Skin of body (tissue), 3 donors: ENCODE measurements at places on chromosomes 5 and 9. TPM values are rescaled to one million over a fixed set of nuclear protein-coding genes. Genes with fewer than 3 reads are reported as not detected.

The EFNA5 gene
- 20.8 TPM for total RNA-seq

The ACSL6 gene
- 3.7 TPM for total RNA-seq

The LECT2 gene
- not detected for total RNA-seq

The SPINK1 gene
- total RNA-seq = not detected

The C8G gene
- total RNA-seq = not detected

The C9 gene
- total RNA-seq = 0.10 TPM

The ENDOG gene
- total RNA-seq = 7.0 TPM

The LPAR1 gene
- 47.3 TPM for total RNA-seq

The SPINK7 gene
- total RNA-seq = 0.59 TPM

The TXNDC8 gene
- total RNA-seq = not detected

The SUSD3 gene
- total RNA-seq = 3.0 TPM

The PDE4D gene
- total RNA-seq = 39.7 TPM

The ARID3C gene
- total RNA-seq = not detected

The DMRT3 gene
- not detected for total RNA-seq

The RMI1 gene
- total RNA-seq = 9.4 TPM

The FGD3 gene
- 5.9 TPM for total RNA-seq

The CORO2A gene
- total RNA-seq = 2.3 TPM

- DNase-seq = no peak
Measured at GRCh38 chr5:57207681-57208080, 33.8 kb downstream of the GPBP1 start.

- no peak for DNase-seq
Measured at GRCh38 chr5:7678030-7678429, 172.9 kb downstream of the CFAP90 start.

- no peak for DNase-seq
Measured at GRCh38 chr5:104016646-104017045, 454.1 kb upstream of the NUDT12 start.

DNA sequence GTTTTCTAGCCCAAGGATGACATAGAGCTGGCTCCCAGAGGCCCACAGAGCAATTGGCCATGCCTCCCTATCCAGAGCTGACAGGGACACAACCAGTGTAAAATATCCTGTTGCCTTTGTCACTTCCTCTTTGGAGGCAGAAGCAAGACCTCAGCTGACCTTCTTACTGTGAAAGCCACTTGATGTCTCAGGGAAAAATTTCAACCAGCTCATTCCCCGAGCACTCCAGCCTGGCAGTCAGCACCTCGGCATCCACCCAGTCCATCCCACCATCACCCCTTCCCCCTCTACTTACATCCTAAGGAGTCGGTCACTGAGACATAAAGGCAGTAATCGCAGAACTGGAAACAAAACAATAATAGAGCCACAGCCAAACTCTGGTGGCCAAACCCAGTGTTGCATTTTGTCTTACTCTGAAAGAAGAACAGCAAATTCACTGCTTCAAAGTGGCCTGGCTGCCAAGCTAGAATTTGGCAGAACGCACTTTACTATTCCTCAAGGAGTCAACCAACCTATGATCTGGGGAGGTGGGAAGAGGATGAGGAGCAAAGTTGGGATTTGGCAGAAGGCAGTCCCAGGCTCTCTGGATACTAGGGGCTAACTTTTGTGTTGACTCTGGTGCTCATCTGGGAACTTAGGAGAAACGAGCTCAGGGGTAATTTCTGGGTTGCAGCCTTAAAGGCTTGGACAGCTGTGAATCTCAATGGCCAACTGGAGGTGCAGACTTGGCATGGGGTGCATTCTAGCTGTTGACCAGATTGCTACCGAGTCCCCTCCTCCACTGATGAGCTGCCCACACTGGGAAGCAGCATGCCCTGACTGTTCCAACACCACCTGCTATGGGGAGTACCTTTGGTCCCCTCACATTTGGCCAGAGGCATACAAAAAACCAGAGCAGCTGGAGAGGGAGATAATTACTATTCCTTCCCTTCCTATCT is 13.6 kb downstream of the NIPAL4 start:
- no peak for DNase-seq

- DNase-seq = no peak
Measured at GRCh38 chr5:151058891-151059489, 21.8 kb downstream of the TNIP1 start.

GRCh38 chr5:176629853-176630680 is at the start of the genes EIF4E1B and SNCB:
TSS of gene EIF4E1B (plus strand) at chr5:176630675. CDS start at chr5:176642788, 12,113 bp downstream.
TSS of gene SNCB (minus strand) at chr5:176630534. CDS start at chr5:176629654, 880 bp downstream.
- no peak for DNase-seq

- no peak for DNase-seq
Measured at GRCh38 chr5:50476549-50476948, 35.5 kb upstream of the EMB start.

GRCh38 chr9:26537211-26537610 is 355.4 kb downstream of the CAAP1 start:
- no peak for DNase-seq

DNA sequence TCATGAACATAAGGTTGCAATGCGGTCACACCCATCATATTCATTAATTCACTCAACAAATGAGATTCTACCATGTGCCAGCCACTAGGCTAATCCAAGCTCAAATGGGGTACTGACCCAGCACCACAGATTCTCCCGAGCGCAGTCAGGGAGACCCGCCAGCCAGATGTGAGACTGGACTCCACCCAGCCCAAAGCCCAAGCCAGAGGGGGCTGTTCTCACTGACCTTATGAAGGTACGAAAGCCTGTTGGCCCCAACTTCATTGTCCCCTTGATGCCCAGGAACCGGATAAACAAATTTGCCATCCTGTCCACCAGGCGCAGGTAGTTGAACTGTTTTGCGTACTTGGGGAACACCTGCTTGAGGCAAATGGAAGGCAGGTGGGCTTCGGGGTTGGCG is 218.8 kb downstream of the DAB2IP start:
- no peak for DNase-seq

GRCh38 chr5:102731693-102732092 is 23.4 kb upstream of the PAM start:
- no peak for DNase-seq

DNA sequence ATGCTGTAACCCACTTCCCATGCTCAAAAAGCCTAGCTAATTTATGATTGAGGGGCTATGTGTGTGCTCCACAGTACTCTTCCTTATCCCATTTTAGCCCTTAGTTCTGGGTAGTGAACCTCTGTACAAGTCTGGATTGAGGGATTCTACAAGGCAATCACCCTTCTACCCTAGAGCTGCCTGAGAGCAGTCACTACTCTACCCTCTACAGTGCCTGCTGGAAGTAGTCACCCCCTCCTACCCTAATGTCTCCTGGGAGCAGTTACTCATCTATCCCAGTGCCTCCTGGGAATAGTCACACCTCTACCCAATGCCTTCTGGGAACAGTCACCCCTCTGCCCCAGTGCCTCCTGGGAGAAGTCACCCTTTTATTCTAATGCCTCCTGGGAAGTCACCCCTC is 150.6 kb downstream of the ATP10B start:
- no peak for DNase-seq

DNA sequence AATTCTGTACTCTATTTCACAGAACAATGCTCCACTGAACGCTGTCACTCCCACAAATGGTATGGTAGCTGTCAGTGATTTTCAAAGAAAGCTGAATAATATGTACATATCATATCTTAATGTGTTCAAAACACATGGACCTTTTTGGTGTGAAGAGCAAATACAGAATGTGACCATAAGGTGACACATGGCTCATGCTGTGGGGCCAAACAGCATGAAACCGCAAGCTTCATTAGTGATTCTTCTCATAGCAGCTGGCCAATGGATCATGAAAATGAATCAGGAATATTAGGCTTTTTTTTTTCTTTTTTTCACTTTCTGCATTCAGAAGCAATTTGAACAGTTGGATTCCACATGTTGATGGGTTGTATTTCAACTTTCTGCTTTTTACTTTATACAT is 54.9 kb upstream of the CDH9 start:
- DNase-seq = no peak

DNA sequence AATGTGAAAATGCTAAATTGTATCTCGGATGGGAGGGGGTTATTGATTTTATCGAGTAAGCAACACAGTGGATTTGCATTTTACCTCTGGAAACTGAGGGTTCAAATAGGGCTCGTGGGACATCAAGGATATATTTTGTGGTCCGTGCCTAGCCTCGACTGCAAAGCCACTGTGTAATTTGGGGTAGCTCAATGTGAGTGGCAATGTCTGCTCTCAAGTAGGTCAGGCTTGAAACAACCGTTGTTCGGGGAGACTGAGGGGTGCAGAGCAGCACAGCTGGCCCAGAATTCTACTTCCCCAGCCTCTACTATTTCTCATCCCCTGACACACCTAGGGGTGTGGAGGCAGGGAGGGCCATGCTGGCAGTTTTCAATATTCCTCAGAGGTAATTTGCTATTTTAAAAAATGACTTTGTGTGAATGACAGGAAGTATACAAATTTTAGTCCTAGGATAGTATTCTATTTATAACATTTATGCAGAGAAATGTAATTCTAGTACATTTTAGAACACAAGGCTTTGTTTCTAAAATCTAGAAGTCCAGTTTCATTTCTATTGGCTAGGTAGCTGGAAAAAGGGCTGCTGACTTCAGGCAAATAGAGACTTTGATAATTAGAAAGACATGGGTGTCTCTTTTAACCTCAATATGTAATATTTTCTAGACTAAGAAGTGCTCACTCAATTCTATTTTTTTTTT is 1.4 kb upstream of the DAB2 start:
- DNase-seq = no peak

DNA sequence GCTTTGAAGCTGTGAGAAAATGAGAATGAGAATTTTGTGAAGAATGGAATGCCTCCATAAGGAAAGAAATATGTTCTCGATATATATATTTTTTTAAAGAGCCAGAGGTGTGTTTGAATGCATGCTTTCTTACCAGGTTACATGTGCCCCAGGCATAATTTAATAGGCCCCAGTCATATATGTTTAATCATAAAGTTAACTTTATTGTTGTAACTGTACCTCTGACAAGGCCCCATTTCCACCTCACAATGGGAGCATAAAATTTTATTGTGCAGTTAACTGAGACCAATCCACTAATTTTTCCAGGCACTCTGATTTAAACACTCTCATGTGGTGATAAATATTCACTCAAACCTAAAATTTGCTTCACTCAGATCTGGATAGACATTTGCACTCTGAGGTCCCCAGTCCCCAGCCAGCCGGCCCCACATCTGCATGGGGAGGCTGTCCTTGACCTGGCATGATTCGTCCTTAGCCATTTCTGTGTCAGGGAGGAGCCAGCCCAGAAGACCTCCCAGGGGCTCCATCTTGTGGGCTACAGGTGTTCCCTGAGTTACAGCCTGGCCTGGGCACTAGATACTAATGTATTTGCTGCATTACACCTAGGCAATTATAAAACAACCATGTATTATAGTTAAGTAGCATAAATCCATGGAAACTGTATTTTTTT is 245.8 kb downstream of the MTRR start:
- DNase-seq = no peak

- DNase-seq = no peak
Measured at GRCh38 chr5:171542525-171543140, 123.2 kb downstream of the FGF18 start.

GRCh38 chr5:154860765-154861164 is 2.3 kb downstream of the CNOT8 start:
- DNase-seq = no peak

DNA sequence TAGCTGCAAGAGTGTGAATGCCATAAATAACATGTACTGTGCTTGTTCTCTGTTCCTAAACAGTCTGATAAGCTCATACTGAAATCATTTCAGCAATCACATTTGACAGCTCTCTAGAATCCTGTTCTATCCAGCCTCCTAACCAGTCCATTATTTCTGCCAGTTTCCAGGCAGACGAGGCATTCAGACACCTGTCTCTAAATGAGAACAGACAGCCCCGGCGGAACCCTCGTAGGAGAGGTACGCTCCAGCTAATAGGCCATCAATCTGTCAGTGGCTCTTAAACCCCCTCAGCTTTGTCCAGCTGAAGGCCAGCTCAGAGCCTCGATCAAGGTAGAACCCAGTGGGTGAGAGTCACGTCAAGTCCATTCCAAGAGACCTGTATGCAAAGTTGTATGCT is 272.3 kb downstream of the GLIS3 start:
- no peak for DNase-seq

DNA sequence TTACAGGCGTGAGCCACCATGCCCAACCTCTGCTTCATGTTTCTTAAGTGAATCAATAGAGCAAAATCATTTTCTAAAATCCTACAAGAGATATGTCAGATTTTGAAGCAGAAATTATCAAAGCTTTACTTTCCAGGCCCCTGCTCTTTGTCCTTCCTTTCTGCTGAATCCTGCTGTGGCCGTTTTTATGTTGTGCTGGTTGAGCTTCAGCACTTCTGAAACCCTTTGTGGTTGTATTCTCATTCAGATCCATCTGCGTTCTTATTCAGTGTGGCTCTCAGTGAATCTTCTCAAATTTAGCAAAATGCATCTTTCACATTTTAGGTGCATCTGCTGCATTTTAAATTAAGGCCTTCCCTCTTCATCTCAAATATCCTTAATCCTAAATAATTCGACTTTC is 26.0 kb downstream of the JMY start:
- DNase-seq = no peak

DNA sequence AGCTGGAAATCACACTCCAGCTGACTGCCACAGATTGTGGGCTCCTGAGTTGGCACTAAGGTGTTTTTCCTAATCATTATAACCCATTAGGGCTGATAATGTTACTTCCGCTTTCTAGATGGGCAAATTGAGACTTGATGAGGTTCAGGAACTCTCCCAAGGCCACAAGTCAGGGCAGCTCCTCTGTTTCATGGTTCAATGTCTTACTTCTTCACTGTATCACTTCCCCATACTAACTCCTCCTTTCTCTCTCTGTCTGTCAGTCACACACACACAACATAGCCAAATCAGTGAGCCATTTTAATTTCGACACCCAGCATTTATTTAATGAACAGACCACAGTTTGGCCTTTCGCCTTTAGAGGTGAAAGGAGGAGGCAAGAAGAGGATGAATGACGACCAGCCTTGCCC is 17.8 kb upstream of the TRAF1 start:
- DNase-seq = no peak

DNA sequence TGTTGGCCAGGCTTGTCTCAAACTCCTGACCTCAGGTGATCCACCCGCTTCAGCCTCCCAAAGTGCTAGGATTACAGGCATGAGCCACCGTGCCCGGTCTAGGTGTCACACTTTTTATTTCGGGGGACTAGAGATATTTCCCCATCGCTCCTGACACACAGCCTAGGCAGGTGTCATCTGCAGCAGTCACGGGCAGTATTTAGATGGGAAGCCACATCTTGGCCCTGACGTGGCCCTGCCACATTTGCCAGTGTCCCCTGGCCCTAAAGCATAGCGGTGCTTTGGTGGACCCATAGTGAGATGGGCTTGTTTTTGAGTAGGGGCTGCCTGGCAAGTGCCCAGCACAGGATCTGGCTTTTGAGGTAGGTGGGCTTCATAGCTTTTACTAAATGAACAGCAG is 45.0 kb upstream of the LRRTM2 start:
- DNase-seq = no peak

GRCh38 chr5:157677931-157678330 is 6.6 kb downstream of the C5orf52 start:
- DNase-seq = no peak
